ENCODE measurements at places on chromosomes 7 and 10.

DNA sequence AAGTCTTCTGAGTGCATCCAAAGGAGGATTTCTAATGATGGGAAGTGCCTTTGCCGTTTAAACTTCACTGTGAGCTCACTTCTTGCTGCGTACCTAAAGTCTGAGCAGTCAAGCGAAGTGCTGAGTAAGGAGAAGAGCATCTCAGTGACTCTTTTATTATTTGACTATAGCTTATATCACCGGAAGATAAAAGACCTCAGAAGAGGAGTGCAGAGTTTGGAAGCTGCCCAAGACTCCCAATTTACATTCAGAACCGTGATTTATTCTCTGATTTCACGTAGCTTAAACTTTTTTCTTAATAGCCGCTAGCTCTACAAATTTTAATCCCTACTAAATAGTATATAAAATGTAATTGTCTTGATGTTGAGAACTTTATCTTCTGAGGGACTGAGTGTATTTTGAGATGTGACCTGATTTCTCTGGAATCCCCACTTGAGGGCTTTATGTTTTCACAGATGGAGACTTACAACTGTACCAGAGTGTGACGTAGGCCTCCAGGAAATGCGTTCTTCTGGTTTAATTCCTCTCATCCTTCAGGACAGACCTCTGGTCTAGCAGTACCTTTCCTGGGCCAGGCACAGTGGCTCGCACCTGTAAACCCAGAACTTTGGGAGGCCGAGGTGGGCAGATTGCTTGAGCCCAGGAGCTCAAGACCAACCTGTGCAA lies 51.1 kb downstream of the CAMK1D start:
- DNase-seq = no peak

DNA sequence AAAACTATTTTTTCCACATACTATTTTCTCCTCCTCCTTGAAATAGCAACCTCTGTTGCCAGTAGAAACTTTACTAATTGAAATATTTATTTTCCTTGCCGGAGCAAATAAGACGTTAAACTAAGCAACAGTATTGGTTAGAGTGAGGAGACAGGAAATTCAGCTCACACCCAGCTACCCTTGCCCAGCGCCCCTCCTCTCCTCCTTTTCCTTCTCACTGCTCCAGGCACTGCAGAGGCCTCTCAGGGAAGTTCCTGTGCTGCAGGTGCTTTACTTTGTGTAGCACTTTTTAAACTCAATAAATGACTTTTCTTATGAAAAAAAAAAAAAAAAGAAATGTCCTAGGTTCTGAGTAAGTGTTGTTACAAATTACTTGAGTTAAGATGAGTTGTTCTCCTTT lies 134.0 kb downstream of the SEMA3E start:
- DNase-seq = no peak

DNA sequence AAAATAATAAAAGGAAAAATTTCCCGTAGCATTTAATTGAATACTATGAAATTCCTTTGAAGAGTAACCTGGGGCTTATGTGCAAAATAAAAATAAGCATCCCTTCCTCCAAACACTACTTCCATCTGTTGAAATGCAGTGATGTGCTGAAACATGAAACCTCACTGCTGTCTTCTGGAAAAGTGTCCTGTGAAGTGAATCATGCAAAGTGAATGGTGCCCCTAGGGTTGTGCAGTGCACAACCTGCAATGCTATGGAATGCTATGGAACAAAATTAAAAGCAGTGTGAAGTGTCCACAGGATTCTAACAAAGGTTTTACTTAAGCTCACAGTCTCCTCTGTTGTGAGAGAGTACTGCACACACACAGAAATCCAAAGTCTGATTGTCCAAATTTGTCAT lies 480.9 kb downstream of the ETV1 start:
- DNase-seq = no peak

DNA sequence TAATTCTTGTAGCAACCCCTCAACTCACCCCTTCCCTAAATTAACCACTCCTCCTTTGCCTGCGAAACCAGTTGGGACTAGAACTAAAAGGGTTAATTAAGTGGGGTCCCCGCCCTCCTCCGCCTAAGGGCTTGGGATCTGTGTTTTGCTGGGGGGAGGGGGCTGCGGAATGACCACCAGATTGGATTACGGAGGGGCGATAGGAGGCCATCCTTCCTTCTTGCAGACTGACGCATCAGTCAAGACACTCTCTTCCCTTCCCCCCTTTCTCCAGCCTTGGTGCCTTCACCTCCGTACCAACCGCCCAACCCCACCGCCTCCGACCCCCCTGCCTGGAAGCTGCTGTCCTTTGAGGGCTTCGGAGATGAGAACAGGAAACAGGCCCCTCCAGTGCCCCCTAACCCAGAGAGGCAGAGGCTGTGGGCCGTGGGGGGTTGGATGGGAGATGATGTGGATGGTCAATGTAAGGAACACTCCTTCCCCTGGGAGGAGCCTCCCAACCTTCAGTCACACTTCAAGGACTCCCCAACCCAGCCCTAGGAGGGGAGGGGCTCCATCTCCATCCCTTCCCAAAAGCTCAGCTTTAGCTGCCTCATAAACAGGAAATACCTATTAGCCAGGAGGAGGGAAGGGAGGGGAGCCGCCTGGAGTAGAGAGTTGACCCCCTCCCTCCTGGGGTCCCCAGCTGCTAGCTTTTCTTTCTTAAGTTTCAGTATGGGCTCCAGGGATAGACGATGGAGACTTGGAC lies 997 bp upstream of the LDB1 start:
- no peak for DNase-seq

All from PC-9 (cell line).